ENCODE measurements at places on chromosomes 2 and 18. TPM values are rescaled to one million over a fixed set of nuclear protein-coding genes. Genes with fewer than 3 reads are reported as not detected.
A peak's percentile ranks its signal among the peaks of the same experiment; 100 is the strongest.

DNA sequence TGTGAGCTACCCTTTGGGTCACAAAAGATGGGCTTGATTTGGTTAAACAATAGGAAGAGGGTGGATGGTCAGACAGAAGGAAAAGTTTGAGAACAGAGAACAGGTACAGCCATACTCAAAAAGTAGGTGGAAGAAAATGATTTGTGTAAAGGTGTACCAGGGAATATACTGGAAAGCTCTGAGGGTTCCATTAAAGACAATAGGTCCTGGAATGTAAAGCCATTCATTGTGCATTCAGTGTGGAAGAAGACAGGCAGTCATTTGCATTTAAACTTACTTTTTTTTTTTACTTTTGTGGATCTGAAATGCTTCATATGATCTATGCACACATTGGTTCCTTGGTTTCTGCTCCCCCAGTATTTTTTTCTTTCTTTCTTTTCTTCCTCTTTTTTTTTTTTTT lies 581.4 kb upstream of the PIK3C3 start:
- no peaks in the 10 kb centered on the region for H3K27me3 ChIP-seq
- no peak overlapping the region for H3K4me3 ChIP-seq
- H3K36me3 ChIP-seq = no peaks in the 10 kb centered on the region
- H3K4me1 ChIP-seq = no peaks in the 10 kb centered on the region
- no peak for DNase-seq
- no peak overlapping the region for H3K27ac ChIP-seq

DNA sequence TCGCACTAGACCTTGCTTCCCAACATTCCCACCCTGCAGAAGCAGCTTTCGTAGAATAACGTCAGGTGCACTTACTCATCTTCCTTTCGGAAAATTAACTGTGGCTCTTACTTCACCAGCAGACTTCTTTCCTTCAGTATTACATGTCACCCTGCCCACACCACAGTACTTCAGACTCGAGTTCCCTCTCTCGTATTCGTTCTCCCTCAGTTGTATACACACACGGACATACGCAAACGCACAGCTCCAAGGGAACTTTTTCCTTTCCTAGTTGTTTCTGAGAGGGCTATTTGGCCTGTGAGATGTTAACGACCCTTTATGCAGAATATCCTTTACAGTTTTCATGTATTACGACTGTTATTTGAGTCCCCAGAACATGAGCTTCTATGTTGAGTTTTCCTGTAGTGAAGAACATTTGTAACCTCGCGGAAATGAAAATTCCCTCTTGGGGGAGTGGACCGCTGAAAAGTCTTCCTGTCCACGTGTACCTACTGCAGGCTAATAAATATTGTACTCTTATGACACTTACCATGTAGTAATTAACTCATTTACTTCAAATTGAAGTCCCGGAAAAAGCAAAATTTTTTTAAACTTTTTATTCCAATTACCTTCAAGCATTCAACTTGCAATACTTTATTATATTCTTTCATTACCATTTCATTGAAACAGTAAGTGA lies 908 bp downstream of the ERLEC1 start:
- H3K36me3 ChIP-seq = no peaks in the 10 kb centered on the region
- no peak for DNase-seq
- H3K4me3 ChIP-seq = peak overlapping the region; percentile 100
- no peaks in the 10 kb centered on the region for H3K27me3 ChIP-seq
- H3K4me1 ChIP-seq = peaks cover 9% of the 10 kb centered on the region

DNA sequence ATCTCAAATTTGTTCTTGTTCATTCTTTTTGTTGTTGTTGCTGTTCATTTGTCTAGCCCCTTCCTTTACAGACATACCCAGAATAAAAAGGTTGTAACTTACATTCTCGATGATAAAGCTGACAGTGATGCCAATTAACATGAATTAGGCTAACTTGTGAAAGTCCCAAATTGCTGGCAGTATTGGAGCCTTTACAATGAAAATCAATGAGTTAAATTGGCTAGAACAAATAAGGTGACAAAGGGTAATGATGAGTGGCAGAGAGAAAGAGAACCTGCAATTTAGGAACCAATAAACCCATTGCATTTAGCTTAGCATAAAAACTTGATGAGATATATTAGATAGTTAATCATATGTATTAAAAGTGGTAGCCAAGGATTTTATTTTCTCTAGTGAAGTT lies 521.0 kb downstream of the ADCYAP1 start:
- H3K27ac ChIP-seq = no peak overlapping the region
- peaks cover 13% of the 10 kb centered on the region for H3K27me3 ChIP-seq
- H3K36me3 ChIP-seq = no peaks in the 10 kb centered on the region
- DNase-seq = no peak
- H3K4me1 ChIP-seq = no peaks in the 10 kb centered on the region
- no peak overlapping the region for H3K4me3 ChIP-seq

GRCh38 chr2:208531361-208531760 lies 124.8 kb downstream of the PTH2R start:
- no peak overlapping the region for H3K27ac ChIP-seq
- no peaks in the 10 kb centered on the region for H3K36me3 ChIP-seq
- DNase-seq = no peak

DNA sequence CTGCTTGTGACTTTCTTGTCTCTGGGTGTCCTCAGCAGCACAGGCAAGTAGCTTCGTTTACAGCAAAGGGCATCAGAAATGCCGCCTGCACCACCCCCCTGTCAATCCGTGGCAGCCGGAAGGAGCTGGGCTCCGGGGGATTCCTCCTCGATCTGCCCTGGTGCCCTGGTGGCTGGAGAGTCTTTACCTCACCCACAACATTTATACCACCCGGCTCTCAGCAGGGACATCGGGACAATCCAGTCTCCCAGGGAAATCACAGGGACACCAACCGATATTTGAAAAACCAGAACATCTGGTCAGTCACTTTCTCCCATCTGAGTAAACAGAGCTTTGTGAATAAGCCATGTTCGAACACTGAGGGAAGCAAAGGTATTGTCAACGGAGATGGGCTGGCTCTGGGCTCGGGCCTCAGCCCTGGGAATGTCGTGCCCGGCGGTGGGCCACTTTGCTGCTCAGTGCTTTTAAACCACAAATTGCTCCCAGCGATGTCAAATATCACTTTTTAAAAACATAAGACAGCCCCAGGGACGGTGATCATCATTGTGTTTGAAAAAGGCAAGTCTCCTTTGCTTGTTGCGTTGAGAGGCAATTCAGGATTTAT lies 210.0 kb upstream of the SALL3 start:
- H3K27me3 ChIP-seq = no peaks in the 10 kb centered on the region
- no peaks in the 10 kb centered on the region for H3K36me3 ChIP-seq
- no peak overlapping the region for H3K27ac ChIP-seq
- H3K4me1 ChIP-seq = no peaks in the 10 kb centered on the region
- H3K4me3 ChIP-seq = no peak overlapping the region
- no peak for DNase-seq

DNA sequence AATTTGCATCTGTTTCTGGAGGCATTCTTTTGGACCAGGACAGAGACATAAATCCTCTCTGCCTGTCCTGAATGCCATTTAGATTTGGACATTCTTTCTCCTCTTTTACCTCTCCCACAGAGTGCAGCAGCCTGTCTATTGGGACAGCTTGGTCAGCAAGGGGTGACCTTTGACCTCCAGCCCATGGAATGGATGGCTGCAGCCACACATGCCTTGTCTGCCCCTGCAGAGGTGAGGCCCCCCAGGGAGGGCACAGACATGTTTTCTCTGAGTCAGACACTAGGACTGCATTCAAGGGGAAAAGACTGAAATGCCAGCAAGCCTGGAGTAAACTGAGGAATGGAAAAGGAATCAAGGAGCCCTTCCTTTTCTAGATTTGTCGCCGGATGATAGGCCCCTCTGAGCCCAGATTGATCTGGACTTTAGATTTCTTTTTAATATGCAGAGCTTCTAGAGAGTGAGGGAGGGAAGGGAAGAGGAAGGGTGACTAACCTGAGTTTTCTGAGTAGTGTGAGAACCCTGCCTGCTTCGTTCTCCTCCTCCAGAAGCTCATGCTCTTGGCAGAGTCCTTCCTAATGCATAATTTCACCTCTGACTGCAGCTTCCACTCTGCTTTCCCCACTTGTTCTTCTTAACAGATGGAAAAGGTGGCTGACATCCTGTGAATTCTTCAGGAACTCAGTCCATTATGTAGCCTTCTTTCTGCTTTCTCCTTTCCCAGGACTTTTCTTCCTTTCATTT lies 16.1 kb upstream of the TTLL4 start:
- H3K4me3 ChIP-seq = no peak overlapping the region
- no peaks in the 10 kb centered on the region for H3K4me1 ChIP-seq
- 0 out of 2 replicates have a peak, but pooled peaks cover 10% of the 10 kb centered on the region for H3K36me3 ChIP-seq
- H3K27ac ChIP-seq = no peak overlapping the region
- no peaks in the 10 kb centered on the region for H3K27me3 ChIP-seq

GRCh38 chr2:43758739-43759138 lies 15.1 kb upstream of the DYNC2LI1 start:
- DNase-seq = no peak
- H3K4me1 ChIP-seq = no peaks in the 10 kb centered on the region
- H3K36me3 ChIP-seq = no peaks in the 10 kb centered on the region
- H3K27me3 ChIP-seq = no peaks in the 10 kb centered on the region
- H3K4me3 ChIP-seq = no peak overlapping the region
- H3K27ac ChIP-seq = no peak overlapping the region

DNA sequence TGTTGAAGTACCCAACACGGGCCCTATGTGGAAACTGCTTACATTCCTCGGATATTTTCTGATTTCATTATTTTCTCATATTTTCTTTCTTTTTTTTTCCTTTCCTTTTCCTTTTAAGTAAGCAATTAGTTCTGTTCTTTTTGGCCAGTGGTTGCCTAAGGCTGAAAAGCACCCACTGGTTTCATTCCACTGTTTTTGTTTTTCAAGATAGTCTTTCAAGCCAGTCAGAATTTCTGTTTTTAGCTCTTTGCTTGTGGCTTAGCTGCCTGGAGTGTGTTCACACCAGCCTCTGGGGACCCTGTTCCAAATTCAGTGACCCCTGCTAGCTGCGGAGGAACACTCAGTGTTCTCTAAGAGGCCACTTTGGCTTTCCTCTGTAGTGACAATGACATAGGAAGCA lies 73.6 kb downstream of the NRP2 start:
- H3K27me3 ChIP-seq = no peaks in the 10 kb centered on the region
- no peak overlapping the region for H3K4me3 ChIP-seq
- DNase-seq = no peak
- no peaks in the 10 kb centered on the region for H3K36me3 ChIP-seq
- no peak overlapping the region for H3K27ac ChIP-seq

- H3K27ac ChIP-seq = no peak overlapping the region
- H3K4me3 ChIP-seq = no peak overlapping the region
These were observed 40.8 kb downstream of the CHN1 start for GRCh38 chr2:174964404-174964803.

GRCh38 chr2:41127351-41127750 lies 675.5 kb upstream of the SLC8A1 start:
- no peak for DNase-seq
- H3K27me3 ChIP-seq = no peaks in the 10 kb centered on the region
- no peaks in the 10 kb centered on the region for H3K36me3 ChIP-seq
- no peak overlapping the region for H3K27ac ChIP-seq
- H3K4me3 ChIP-seq = no peak overlapping the region

DNA sequence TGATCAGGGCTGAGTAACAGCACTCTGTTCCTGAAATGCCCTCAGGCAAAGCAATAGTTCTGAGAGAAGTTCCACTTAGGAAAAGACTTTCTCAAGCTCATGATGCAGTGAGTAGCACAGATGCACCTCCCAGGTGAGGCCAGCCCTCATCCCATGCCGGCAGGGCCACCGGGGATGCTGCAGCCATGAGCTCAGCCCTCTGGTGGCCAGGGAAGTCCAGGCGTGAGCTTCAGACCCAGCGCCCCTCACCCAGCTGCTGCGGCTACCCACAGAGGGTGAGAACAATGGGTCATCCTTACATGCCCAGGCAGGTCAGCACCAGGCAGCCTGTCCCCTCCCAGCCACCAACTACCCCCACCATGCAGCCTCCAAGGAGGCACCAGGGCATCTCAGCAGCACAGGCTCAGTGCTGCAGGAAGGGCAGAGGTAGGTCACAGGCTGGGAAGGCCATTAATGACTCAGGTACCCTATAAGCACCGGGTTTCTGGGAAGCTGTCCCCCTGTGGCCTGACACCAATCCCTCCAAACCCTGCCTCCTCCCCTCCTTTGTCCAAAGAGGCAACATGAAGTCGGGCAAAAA lies 50.6 kb downstream of the TTC32 start:
- H3K27ac ChIP-seq = no peak overlapping the region
- no peak for DNase-seq
- no peaks in the 10 kb centered on the region for H3K4me1 ChIP-seq
- no peaks in the 10 kb centered on the region for H3K36me3 ChIP-seq
- 0 out of 2 replicates have a peak, but pooled peaks cover 4% of the 10 kb centered on the region for H3K27me3 ChIP-seq

DNA sequence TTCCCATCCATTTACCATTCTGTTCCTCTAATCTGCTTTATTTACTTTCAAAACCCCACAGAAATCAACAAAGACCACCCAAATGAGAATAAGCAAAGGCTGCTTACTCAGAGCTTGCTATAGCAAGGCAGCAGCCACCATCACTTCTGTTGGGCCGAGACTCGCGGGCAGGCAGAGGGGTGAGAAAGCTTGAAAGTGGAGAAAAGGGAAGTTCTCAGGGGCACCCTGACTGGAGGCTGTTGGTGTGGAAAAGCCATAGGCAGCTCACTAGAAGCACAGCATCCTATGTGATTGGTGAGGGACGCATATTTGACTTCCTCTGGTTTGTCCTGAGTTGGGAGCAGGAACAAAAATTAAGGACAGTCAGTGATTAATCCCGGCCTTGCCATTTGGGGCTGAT lies 269.7 kb upstream of the THSD7B start:
- H3K27ac ChIP-seq = no peak overlapping the region
- no peaks in the 10 kb centered on the region for H3K36me3 ChIP-seq
- no peak overlapping the region for H3K4me3 ChIP-seq
- DNase-seq = no peak

- no peaks in the 10 kb centered on the region for H3K27me3 ChIP-seq
- H3K4me3 ChIP-seq = no peak overlapping the region
- no peak for DNase-seq
- no peaks in the 10 kb centered on the region for H3K4me1 ChIP-seq
- no peak overlapping the region for H3K27ac ChIP-seq
- H3K36me3 ChIP-seq = no peaks in the 10 kb centered on the region
These were observed 52.1 kb upstream of the LAPTM4A start for GRCh38 chr2:20103530-20103929.

- H3K4me3 ChIP-seq = no peak overlapping the region
- no peak for DNase-seq
- no peaks in the 10 kb centered on the region for H3K36me3 ChIP-seq
- H3K4me1 ChIP-seq = peaks cover 2% of the 10 kb centered on the region
- no peaks in the 10 kb centered on the region for H3K27me3 ChIP-seq
These were observed 76.5 kb downstream of the BABAM2 start for GRCh38 chr2:27967076-27967475.

- H3K4me3 ChIP-seq = no peak overlapping the region
- no peak overlapping the region for H3K27ac ChIP-seq
- H3K4me1 ChIP-seq = no peaks in the 10 kb centered on the region
- no peak for DNase-seq
- H3K27me3 ChIP-seq = no peaks in the 10 kb centered on the region
These were observed 30.7 kb upstream of the FRZB start for GRCh38 chr2:182897137-182897536.

- H3K4me1 ChIP-seq = no peaks in the 10 kb centered on the region
- no peaks in the 10 kb centered on the region for H3K36me3 ChIP-seq
- H3K4me3 ChIP-seq = no peak overlapping the region
- H3K27me3 ChIP-seq = peaks cover 4% of the 10 kb centered on the region
- no peak overlapping the region for H3K27ac ChIP-seq
These were observed 142.8 kb downstream of the ACTR3 start for GRCh38 chr2:114032705-114033104.

The KCNJ13 gene
- total RNA-seq = not detected

The KCNE4 gene
- not detected for total RNA-seq

The KIAA2012 gene
- total RNA-seq = not detected

The DES gene
- 4.2 TPM for total RNA-seq

Measured in HCT116 (cell line).